Lung (tissue), 17 donors: ENCODE measurements at places on chromosomes 5 and 9. TPM values are rescaled to one million over a fixed set of nuclear protein-coding genes. Genes with fewer than 3 reads are reported as not detected.

Gene PCDHGB6
- polyA plus RNA-seq = 2.2 TPM

Gene CTXN3
- polyA plus RNA-seq = not detected

Gene IL3
- not detected for polyA plus RNA-seq

Gene ARSI
- polyA plus RNA-seq = 0.91 TPM

Gene ARL14EPL
- polyA plus RNA-seq = not detected

Gene TOMM5
- 132 TPM for polyA plus RNA-seq

Gene TRAF1
- polyA plus RNA-seq = 3.9 TPM

Gene SLC6A18
- not detected for polyA plus RNA-seq

Gene GALNT12
- polyA plus RNA-seq = 13.9 TPM

Gene SLC9A3
- 0.94 TPM for polyA plus RNA-seq

Gene ACTBL2
- 0.04 TPM for polyA plus RNA-seq

Gene PLGRKT
- 28.4 TPM for polyA plus RNA-seq

Gene F2RL1
- polyA plus RNA-seq = 3.8 TPM
